ENCODE measurements at places on chromosomes 16 and 17.

DNA sequence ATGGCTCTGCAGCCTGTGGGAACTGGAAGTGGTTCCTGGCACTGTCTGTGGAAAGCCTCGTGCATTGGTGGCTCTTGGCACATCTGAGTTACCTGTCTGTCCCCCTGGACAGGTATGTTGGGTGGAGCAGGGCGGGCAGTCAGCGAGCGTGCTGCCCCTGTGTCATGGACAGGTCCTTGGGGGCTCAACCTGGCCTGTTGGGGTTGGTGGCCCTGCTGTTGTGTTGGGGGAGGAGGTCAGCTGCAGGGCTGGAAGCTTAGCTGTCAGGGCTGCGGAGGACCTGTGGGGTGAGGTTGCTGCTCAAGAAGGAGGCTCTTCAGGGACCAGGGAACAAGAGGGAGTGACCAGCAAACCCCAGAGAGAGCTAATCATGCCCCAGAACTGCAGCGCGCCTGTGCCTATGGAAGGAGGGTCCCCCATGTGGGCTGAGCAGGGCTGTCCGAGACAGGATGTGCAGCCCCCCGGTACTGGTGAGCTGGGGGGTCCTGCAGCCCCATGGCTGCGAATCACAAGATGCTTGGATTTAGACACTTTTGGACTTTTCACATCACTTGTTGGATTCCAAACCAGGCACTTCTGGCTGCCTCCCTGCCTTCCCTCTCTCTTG is 7.2 kb downstream of the NKD1 start:
- no peak for DNase-seq

DNA sequence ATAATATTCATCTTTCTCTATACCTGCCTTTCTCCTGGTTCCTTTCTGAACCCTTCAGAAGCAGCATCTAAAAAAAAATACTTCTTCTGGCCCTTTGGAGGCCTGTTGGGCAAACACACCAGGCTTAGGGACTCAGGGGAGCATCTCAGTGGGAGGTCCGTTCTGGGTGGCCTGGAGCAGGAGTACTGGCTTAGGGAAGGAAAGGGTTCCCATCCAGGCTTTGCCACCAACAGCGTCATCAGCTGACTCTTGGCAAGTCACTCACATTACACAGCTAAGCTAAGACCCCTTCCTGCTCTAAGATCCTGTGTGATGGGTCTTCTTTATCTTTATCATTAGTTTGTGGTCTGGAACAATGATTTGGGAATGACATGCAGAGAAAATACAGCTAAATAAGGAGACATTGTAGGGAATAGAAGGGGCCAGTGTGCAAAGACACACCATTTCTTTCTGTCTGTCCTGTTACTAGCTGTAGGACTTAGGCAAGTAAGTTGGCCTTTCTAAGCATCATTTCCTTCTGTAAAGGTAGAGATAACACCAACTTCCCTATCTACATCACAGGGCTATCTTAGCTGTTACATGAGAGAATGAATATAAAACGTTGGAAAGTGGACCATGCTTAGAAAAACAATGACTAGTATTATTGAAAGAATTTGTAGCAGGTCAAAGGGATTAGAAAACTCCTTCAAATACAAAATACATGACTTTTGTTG is 9.9 kb downstream of the PCTP start:
- no peak for DNase-seq

GRCh38 chr17:41894791-41895331 is 23.9 kb downstream of the ACLY start:
- DNase-seq, result no peak

DNA sequence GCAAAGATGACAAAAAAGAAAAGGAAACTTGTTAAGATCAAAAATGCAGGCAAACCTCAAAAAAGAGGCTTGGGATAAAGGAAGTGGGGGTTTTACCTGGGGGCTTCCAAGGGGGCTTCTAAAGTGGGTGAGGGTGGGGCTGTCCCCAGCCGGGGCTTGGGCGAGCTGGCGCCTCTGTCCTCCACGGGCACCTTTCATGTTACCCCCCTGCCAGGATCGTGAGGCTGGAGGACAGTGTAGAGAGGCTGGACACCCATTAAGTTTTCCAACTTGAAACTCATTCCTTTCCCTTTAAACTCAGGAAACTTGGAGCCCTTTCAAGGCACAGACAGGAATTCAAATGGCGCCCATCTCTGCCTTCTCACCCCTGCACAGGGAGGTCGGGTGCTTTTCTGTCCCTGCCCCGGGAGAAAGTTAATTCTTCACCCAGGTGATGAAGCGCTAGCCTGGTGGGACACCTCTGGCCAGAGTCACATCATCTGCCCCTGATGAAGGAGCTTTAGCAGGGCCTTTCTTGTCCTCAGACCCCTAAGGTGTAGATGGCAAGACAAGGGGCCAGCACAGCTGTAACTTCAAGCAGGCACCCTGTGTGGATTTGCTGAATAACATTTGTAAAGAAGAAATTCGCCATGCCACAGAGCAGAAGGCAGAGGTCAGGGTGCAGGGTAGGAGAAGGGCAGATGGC is 87.3 kb downstream of the C16orf78 start:
- DNase-seq, result no peak

- DNase-seq, result no peak
Measured at GRCh38 chr17:63338272-63338671, 107.8 kb downstream of the CYB561 start.

DNA sequence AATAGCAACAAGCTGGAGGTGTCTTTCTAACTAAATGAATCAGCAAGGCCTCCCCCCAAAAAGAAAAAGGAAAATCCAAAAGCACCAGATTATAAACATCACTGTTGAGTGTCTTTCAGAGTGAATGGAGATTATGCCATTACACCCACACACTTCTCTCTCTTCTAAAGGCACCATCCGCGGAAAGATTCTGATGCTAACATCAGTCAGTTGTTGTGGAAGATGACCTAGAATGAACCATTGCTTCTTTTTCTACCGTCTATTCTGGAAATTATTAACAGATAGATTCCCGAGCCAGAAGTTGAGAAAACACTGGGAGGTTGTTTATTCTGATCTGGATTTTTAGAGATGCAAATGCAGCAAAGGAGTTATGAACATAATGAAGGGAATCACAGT is 60.9 kb upstream of the FAM20A start:
- DNase-seq, result no peak

DNA sequence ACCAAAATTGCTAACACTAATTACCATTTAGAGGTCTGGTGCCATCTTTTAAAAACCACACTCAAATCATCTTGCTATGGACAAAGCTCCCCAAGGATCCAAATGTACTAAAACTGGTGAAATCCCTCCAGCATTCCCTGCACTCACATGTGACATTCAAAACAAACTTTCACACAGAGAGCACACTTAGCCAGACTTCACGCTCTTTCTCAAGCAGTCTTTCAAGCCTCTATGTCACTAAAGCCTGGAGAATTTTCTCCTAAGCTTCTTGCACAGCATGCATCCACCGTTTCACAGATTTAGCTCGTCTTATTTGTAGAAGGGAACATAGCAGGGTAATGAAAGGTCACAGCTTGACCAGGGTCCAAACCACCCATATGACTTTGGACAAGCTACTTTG is 19.3 kb downstream of the CMTM3 start:
- DNase-seq, result no peak

- no peak for DNase-seq
Measured at GRCh38 chr16:23949630-23950290, 114.0 kb downstream of the PRKCB start.

DNA sequence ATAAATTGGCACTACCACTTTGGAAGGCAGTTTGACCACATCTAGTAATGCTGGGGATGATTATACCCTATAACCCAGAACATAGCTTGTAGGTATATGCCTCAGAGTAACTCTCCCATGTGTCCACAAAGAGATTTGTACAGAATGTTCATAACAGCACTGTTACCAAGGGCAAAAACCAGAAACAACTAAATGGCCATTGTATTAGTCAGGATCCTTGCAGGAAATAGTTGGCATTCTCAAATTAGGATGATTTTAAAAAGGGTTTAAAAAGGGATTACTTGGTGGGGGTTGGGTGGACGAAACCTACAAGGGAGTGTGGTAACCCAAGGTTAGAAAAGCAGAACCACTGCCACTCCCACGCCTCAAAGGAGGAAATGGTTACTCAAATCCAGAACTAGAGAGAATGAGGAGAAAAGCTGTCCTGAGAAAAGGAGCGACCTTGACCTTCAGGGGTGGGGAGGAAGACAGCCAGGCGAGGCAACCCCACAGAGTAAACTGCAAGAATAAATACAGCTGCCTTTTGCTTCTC is 2.1 kb downstream of the CPPED1 start:
- DNase-seq, result no peak

DNA sequence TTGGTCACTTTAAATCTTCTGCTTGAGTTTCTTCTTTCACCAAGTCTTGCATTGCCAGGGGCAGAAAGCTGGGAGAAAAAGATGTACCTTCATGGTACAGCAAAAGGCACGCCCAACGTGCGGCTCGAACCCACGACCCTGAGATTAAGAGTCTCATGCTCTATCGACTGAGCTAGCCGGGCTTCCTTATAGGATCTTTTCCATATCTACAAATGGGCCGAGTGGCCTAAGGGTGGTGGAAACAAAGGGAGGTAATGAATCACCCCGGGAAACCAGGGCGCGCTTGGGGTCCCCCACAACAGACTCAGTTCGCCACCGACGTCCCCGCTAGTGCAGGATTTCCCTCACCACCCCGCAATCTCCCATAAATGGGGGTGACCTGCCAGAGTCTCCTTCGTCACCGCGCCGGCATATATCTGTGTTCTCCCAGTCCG is 7.5 kb upstream of the OR1F1 start:
- DNase-seq, result no peak

DNA sequence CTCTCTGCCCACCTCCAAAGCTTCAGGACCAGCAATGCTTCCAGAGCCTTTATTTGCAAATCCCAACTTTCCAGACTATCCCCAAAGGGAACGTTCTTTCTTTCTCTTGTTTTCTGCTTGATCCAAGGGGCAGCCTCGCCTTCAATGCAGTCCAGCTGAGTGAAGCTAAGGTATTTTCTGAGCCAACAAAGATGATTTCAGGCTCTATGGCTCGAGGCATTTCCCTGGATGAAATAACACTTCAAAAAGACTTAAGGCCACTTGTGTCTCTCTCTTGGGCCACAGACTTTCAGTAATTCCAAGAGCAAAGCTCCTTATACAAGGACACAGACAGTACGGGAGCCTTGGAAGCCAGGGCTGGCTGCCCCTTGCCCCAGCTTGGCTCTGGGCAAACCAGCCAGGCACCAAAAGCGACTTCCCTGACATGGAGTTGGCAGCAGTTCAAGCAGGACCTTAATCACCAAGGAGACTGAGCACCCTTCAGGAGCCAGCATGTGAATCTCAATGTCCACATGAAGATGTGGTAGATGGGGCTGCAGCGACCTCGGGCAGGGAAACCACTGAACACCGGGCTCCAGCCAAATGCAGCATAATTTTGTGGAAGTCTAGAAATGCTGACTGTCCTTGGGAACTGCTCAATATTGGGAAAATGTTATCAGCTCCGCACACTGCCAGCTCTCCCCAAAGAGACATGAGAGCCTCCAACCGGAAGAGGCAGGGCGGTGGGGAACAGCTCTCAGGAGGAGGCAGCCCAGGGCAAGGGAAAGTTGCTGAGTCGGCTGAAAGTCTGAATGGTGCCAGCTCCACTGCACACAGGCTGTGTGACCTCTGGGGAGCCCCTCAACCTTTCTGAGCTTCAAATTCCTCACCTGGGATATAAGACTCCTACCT is 39.0 kb downstream of the TK2 start:
- DNase-seq, result no peak

DNA sequence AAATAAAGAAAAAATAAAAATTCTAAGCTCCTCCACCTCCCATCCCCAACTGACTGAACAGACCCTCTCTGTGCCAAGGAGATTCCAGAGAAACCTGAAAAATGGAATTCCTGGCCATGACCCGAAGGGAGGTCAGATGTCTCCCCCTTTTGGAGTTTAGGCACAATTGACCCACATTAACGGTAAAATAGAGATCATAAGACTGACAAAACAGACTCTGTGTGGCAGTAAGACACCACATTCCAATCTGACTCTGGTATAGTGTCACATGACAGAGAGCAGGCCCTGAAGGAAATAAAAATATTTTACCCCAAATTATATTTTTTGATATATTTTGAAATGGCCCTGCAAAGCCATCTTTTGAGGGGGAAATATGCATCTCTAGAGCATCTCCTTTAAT is 115.1 kb upstream of the ZKSCAN2 start:
- no peak for DNase-seq

GRCh38 chr16:31344712-31345111 is 10.3 kb upstream of the ITGAX start:
- no peak for DNase-seq

DNA sequence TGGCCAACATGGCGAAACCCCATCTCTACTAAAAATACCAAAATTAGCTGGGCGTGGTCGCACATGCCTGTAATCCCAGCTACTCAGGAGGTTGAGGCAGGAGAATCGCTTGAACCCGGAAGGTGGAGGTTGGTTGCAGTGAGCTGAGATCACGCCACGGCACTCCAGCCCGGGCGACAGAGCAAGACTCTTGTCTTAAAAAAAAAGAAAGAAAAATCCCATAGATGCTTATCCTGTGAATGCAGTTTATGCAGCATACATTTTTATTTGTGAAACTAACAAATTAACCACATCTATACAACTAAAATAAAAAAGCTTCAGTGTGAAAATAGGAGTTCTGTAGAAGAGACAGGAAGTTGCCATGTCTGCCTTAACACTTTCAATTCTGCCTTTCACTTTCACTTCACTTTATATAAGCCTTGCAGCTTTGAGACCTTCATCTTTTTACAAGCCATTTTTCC is 7.1 kb downstream of the IGSF6 start:
- no peak for DNase-seq

DNA sequence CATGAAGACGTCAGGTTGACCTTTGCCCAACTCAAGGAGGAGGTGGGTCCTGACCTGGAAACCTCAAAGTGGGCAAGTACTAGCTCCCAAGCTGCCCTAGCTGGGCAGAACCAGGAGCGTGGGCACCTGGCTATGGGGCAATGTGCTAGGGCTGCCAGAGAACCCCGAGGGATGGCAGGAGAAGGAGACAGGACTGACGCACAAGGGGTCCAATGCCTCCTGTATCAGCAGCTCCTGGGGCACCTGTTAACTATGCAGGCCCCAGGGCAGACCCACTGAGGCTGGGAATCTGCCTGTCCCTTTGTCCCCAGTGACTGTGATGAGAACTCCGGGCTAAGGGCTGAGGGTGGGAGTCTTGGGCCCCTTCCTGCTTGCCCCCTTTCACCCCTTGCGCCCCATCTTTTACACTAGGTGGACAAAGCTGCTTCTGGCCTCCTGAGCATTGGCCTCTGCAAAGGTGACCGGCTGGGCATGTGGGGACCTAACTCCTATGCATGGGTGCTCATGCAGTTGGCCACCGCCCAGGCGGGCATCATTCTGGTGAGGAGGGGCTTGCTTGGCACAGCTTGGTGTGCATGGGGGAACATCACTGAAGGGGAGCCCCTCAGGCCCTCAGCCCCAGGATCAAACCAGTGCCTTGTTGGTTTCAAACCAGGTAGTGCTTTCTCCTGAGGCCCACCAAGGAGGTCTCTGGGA is 7.7 kb downstream of the CHAD start:
- no peak for DNase-seq

DNA sequence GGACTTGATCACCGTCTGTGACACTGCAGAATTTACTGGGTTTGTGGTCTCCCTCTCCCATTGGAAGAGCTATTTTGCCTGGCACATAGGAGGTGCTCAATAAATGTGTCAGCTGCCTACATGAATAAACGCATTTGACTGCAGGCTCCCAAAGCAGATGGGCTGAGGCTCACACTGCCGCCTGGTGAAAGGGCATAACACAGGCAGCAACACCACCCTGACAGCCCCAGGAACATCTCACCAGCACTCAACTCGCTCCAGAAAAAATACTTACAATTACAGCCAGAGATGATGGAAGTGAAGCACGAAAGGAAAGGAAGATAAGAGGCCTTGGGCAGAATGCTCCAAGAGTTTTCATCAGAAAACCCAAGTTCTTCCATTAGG is 73.9 kb downstream of the RPH3AL start:
- DNase-seq, result no peak
